ENCODE measurements at places on chromosomes 1 and 21. TPM values are rescaled to one million over a fixed set of nuclear protein-coding genes. Genes with fewer than 3 reads are reported as not detected.
A peak's percentile ranks its signal among the peaks of the same experiment; 100 is the strongest.

GRCh38 chr1:17335821-17336710, 28.1 kb downstream of the PADI4 start:
- peak; percentile 51 for DNase-seq

- DNase-seq: no peak
Measured at GRCh38 chr1:157806431-157807149, 13.3 kb downstream of the FCRL1 start.

- peak; percentile 35 for DNase-seq
Measured at GRCh38 chr21:46097336-46098293, at the start of gene COL6A2. TSS of gene COL6A2 (plus strand) at chr21:46098112.

DNA sequence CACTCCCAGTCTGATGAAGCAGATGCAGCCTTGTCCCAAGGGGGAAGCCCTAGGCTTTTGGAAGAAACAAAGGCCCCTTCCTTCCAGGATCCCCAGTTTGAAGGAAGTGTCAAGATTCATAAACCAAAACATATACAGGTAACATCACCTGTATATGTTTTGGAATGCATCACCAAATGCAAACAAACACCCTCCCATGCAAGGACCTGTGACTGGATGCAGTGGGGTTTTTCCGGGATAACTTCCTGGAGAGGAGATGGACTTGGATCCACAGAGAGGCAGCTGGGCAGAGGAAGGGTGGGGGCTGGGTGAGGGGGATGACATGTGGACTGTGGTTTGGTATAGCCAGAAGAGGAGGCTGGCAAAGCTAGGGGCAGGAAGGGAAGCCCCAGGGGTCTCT, 1.5 kb upstream of the PLA2G2F start:
- DNase-seq: peak; percentile 35

The SMYD3 gene
- 18.8 TPM for total RNA-seq

DNA sequence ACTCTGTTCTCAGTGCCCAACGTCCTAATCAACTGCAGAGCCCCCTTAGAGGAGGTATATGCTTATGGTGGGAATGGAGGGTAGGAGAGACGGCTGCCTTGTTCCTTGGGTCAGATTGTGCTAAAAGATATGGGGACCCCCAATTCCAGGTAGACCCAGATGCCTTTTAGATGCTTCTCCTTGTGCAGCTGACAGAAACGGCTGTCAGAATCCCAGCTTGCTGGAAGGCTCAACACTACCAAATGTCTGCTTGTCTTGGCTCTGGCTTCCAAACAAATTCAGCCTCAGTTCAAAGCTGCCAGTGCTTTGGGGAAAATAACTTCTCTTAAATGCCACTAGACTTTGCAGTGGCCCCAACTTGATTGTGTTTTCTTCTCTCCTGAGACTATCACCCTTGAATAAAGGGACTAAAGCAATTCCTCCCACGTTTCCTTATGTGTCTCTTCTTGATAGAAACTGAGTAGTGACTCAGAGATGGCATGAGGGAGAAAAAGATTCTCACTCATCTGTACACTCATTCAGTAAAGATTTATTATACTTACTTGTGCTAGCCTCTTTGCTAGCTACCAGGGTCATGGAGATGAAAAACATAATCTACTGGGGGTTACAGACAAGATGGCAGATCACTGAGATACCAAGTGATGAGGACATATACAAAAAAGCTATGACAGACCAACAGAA, 3.4 kb upstream of the RNF19B start:
- DNase-seq: no peak

DNA sequence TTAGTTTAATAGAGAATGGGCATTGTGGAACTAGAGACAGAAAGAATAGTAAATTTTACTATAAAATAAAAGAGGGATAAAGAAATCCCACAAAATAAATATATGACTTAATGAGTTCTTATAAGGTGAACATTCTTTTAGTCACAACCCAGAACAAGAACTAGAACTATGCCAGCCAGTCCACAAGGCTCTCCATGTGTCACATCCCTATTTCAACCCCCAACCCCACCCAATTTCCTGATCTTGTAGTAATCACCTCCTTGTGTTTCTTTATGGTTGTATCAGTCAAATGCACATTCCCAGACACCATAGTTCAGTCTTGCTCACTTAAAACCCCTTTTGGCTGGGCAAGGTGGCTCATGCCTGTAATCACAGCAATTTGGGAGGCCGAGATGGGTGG, 662.3 kb upstream of the CAMK1G start:
- DNase-seq: no peak

GRCh38 chr1:103129796-103130195, 21.5 kb upstream of the COL11A1 start:
- DNase-seq: no peak

The CYP4A11 gene
- total RNA-seq: 14.2 TPM

GRCh38 chr1:153402226-153402625, 11.4 kb upstream of the S100A8 start:
- DNase-seq: no peak
